ENCODE measurements at places on chromosomes 3 and 15.

DNA sequence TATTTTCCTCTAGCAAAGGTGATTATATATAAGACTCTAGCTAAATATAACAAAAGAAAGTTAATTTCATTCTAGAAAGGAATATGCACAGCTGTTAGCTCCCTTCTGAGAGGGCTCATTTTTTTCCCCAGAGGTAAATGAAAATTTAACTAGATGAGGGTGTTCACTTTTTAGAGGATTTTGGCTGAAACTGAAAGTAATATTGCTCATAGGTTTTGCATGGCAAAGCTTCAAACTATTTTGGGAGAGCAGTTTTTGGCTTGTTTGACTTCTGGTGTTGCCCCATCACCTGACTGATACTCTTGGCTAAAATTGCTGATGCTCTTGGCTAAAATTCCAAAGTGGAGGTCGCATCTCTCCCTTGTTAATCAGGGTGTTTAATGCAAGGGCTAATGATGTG is 311.9 kb downstream of the EDEM1 start:
- DNase-seq: no peak

DNA sequence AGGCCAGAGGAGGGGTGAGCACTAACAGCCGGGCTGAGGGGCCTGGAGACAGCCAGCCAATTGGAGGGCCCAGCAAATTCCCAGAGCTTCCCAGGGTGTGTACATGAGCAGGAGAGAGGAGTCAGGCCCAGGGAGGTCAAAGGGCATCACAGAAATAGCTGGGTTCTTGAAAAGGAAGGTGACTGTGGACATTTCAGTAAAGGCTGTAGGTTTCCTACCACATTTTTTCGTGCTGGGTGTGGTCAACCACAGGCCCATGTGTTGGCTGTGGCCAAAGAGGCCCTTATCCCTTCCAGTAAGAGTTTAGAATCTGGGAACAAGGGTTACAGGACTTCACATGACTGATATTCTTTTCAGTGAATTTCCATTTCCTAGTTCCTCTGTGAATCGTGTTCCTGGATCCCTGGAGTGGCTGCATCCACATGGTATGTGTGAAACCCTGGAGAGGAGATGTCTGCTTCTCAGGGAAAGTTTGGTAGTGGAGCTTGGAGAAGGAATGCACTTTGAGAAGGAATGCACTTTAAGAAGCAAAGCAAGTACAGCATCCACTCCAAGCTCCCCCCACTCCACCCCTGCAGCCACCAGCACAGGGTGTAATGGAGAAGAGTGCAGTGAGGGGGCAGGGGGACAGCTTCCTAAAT is 73.2 kb upstream of the HEG1 start:
- DNase-seq: peak; percentile 6

GRCh38 chr3:146313746-146314111 is 62.8 kb upstream of the PLSCR4 start:
- DNase-seq: no peak

DNA sequence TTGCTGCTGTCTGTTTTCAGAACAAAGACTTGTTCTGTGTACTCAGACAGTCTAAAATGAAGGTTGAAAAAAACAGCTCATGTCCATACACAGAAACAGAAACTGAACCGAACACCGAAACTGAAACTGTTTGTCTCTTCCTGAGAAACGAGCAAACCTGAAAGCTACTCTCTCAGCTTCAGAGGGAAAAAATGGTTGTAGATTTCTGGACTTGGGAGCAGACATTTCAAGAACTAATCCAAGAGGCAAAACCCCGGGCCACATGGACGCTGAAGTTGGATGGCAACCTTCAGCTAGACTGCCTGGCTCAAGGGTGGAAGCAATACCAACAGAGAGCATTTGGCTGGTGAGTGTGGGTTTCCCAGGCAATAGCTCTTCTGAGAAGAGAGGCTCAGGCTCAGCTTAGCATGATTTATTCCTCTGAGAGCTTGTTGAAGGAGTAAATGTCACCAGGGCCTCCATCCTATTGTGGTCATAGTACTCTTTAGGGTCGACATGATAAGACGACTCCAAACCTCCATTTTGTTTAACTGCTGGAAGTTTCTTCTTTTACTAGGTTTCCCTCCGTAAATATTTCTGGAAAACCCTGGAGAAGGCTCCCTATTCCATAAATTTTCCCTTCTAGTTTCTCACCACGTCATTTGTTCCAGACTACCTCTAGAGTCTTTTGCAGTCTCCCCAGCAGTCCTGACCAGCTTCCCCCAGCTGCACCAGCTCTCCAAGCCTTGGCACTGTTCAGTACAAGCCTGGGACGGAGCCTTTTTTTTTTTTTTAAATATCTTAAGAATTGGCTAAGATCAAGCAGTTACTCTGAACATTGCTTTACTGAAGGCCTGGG is at the start of gene RTP4:
Gene RTP4, plus strand, starts transcription at position 135 of the 838 bp plus-strand sequence. Its CDS starts 57 bp downstream, at position 192.
- DNase-seq: peak; percentile 41

DNA sequence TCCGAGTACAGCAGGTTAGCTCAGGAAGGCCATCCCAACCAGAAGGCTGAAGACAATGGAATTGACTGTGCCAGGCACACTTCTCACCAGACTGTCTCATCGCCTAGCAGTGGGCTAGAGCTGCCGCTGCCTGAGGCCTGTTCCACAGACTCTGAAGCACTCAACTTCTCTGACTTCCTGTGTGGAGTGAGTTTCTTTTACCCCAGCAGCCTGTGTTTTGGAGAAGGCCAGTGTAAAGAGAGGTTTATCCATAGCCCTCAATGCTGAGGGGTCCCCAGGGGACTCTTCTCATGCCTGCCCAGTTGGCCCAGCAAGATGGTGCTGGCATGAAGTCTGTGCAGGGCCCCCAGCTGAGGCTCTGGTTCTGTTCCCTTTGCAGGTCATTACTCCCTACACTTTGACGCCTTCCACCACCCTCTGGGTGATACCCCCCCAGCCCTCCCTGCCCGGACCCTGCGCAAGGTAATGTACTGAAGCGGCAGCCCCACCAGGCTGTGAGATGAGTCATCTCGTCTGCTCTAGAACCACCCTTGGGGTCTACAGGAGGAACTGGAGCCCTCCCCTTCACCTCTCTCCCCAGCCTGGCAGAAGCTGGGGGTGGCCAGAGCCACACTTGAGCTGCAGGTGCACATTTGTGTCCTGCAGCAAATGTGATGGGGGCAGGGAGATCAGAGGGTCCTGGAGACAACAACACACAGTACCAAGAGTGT is 5.2 kb upstream of the MANF start:
- DNase-seq: no peak

- no peak for DNase-seq
Measured at GRCh38 chr3:46542801-46543201, 23.3 kb downstream of the LRRC2 start.

DNA sequence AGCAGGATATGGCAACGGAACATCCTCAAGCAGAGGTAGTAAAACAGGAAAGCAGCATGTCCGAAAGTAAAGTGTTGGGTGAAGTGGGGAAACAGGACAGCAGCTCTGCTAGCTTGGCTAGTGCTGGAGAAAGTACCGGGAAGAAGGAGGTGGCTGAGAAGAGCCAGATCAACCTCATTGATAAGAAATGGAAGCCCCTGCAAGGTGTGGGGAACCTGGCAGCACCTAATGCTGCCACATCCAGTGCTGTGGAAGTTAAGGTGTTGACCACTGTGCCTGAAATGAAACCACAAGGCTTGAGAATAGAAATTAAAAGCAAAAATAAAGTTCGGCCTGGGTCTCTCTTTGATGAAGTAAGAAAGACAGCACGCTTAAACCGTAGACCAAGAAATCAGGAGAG is 14.3 kb upstream of the ZBTB47 start:
- no peak for DNase-seq

GRCh38 chr3:24648063-24648462 is 153.4 kb upstream of the THRB start:
- DNase-seq: no peak

DNA sequence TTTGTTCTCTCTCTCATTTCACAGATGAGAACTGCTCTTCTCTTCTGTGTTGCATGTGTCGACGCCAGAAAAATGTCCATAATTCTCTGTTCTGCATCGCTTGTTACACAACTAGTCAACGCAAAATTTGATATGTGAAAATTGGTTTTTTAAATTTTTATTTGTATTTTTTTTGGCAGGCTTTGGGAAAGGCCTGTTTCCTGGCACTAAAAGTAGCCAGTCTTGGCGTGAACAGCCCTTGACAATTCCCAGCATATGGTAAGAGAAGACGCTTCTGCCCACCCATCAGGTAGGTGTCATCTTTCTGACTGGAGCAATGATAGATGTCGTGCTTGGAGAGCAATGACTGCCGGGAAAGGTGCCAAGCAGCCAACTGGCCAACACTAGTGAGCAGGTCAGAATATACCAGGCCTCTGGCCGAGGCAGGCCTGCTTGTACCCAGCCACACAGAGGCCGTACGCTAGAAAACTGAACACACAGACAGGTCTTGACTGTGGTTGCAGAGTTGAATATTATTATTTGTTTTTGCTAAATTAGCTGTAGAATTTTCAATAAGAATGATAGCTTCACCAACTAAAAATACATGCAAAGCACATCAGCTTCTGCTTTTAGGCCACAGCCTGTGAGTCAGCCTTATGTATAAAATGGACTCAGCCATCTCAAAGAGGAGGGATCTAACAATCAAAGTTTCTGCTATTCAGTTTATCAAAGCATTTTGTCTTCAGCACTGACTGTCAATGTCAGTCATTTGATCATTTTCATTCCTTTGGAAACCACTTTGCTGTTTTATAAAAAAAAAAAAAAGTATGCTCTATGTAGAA is 837.5 kb downstream of the MCTP2 start:
- no peak for DNase-seq

- no peak for DNase-seq
Measured at GRCh38 chr15:38930851-38931572, 366.4 kb upstream of the RASGRP1 start.

- no peak for DNase-seq
Measured at GRCh38 chr15:42919799-42920518, 619 bp downstream of the TTBK2 start.

GRCh38 chr3:192842138-192842537 is 75.5 kb downstream of the MB21D2 start:
- DNase-seq: no peak

- no peak for DNase-seq
Measured at GRCh38 chr15:55407498-55408011, 604 bp downstream of the CCPG1 start.

DNA sequence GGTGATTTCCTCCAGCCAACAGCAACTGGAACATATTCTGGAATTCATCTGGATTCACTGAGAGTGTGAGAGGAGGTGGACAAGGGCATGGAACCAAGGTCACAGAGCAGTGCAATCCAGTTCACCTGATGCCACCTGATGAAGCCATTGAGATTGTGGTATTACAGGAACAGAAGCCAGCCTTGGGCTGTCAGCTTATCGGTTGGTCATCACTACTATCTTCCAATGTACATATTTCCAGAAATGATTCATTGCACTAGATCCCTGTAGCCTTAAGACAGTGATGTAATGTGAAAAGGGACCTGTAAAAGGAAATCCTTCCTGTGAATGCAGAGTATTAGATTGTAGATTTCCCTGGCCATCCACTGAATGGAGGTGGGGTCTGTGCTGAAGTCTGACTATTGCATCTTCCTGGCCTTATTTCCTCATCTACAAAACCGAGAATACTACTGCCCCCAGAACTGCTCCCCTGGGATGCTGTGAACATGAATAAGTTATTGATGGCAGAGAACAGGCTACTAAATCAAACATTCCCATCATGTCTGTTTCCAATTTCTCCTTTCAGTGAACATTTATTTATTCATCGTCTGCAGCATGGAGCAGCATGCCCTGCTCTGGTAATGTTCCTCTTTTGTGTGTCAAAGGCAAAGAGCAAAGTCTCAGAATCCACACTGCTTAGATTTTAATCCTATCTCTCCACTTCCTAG is 47.4 kb upstream of the TPM1 start:
- DNase-seq: no peak

DNA sequence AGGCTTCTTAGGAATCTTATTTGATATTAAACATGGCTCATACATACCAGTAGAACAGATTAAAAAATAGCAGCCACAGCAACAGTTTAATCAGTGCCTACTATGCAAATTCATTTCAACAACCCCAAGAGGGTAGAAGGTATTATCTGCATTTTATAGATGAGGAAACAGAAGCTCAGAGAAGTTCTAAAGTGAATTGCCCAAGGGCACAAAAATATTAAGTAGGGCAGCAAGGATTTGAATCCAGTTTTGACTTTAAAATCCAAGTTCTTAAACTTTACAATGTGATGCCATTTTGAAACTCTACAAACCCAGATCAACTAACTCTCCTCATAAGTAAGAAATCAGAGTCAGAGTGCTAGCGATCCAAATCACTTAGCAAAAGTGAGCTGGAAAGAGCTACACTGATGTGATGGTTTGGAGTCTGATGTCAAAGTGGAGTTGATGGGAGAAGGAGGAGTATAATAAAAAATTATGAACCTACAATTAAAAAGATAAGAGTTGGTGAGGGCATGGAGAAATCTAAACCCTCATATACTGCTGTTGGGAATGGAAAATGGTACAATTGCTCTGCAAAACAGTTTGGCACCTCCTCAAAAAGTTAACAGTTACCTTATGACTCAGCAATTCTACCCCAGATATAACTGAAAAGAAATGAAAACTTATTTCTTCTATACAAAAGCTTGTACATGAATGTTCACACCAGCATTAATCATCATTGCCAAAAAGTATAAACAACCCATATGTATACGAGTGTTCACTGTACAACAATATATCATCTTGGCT is 51.0 kb upstream of the PLXND1 start:
- no peak for DNase-seq

All from GDM1 (cell line).